Tibial nerve (tissue), 4 donors: ENCODE measurements at places on chromosomes 1 and 21. TPM values are rescaled to one million over a fixed set of nuclear protein-coding genes. Genes with fewer than 3 reads are reported as not detected.

The RNU1-4 gene
- under 0.01 TPM for total RNA-seq

- DNase-seq = no peak
- H3K27ac ChIP-seq = no peak overlapping the region
- H3K27me3 ChIP-seq = no peaks in the 10 kb centered on the region
- H3K4me3 ChIP-seq = no peak overlapping the region
Measured at GRCh38 chr1:217388522-217389065, 242.3 kb downstream of the GPATCH2 start.

The S100B gene
- total RNA-seq = 260 TPM

The CNKSR1 gene
- not detected for total RNA-seq

GRCh38 chr21:21028275-21028820 is 30.1 kb downstream of the NCAM2 start:
- H3K27ac ChIP-seq = no peak overlapping the region
- no peak overlapping the region for H3K4me3 ChIP-seq
- no peaks in the 10 kb centered on the region for H3K36me3 ChIP-seq
- no peaks in the 10 kb centered on the region for H3K4me1 ChIP-seq
- H3K27me3 ChIP-seq = no peaks in the 10 kb centered on the region
- DNase-seq = no peak

- H3K4me1 ChIP-seq = no peaks in the 10 kb centered on the region
- no peak for DNase-seq
- no peak overlapping the region for H3K27ac ChIP-seq
- H3K27me3 ChIP-seq = no peaks in the 10 kb centered on the region
- no peaks in the 10 kb centered on the region for H3K36me3 ChIP-seq
Measured at GRCh38 chr1:52880206-52880605, 37.6 kb downstream of the ZYG11A start.

The SIM2 gene
- total RNA-seq = not detected

The KTI12 gene
- total RNA-seq = 9.9 TPM

DNA sequence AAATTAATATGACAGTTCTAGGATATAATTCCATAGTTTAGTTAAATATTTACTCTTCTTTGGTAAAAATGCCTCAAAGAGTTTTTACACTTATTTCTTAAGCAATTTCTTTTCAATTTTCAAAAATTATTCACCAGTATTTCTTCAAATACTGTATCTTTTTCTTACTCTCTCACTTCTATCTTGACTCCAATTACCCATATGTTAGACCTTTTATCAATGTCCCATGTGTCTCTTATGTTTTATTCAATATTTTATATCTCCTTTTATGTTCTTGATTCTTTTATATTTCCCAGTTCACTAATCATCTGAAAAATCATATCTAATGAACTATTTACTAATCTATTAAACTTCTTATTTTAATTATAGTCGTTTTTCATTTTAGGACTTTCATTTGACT is 11.5 kb upstream of the LRIF1 start:
- H3K4me3 ChIP-seq = no peak overlapping the region
- no peaks in the 10 kb centered on the region for H3K4me1 ChIP-seq
- no peaks in the 10 kb centered on the region for H3K27me3 ChIP-seq
- no peak for DNase-seq
- H3K36me3 ChIP-seq = no peaks in the 10 kb centered on the region

GRCh38 chr1:68358439-68358838 is 91.3 kb downstream of the RPE65 start:
- peaks cover 9% of the 10 kb centered on the region for H3K4me1 ChIP-seq
- no peaks in the 10 kb centered on the region for H3K27me3 ChIP-seq
- DNase-seq = no peak
- H3K27ac ChIP-seq = no peak overlapping the region
- H3K4me3 ChIP-seq = no peak overlapping the region

DNA sequence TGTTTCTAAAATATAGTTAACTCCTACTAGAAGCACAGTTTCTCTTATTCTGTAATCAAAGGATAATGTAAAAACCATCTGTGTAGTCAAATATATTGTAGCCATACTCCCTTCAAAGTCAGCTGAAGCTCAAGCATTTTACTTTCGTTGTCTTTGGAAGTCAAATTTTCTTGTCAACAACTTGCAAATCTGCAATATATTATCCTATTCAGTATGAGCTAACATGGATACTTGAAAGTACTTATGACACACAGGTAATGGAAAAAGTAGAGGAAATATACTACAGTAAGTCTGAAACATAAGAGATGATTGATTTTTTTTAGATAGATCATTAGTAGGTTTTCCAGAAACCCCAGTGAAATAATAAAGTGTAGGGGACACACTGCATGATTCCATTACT is 121.5 kb downstream of the COL24A1 start:
- H3K27me3 ChIP-seq = no peaks in the 10 kb centered on the region
- no peak overlapping the region for H3K27ac ChIP-seq
- H3K36me3 ChIP-seq = no peaks in the 10 kb centered on the region
- no peak for DNase-seq
- no peak overlapping the region for H3K4me3 ChIP-seq

GRCh38 chr1:14594045-14594444 is 4.4 kb upstream of the KAZN start:
- no peaks in the 10 kb centered on the region for H3K27me3 ChIP-seq
- DNase-seq = no peak
- no peak overlapping the region for H3K27ac ChIP-seq
- H3K36me3 ChIP-seq = no peaks in the 10 kb centered on the region
- H3K4me3 ChIP-seq = no peak overlapping the region

The NUP210L gene
- 0.30 TPM for total RNA-seq

GRCh38 chr1:230052665-230053064 is 14.4 kb upstream of the GALNT2 start:
- H3K4me3 ChIP-seq = no peak overlapping the region
- H3K4me1 ChIP-seq = peaks cover 3% of the 10 kb centered on the region
- no peaks in the 10 kb centered on the region for H3K36me3 ChIP-seq
- H3K27me3 ChIP-seq = no peaks in the 10 kb centered on the region
